ENCODE measurements at places on chromosomes 3 and 15.

- no peak for DNase-seq
These were observed 121.1 kb upstream of the PLAAT1 start for GRCh38 chr3:193119926-193120325.

GRCh38 chr3:190076136-190076535, 44.6 kb downstream of the P3H2 start:
- no peak for DNase-seq

DNA sequence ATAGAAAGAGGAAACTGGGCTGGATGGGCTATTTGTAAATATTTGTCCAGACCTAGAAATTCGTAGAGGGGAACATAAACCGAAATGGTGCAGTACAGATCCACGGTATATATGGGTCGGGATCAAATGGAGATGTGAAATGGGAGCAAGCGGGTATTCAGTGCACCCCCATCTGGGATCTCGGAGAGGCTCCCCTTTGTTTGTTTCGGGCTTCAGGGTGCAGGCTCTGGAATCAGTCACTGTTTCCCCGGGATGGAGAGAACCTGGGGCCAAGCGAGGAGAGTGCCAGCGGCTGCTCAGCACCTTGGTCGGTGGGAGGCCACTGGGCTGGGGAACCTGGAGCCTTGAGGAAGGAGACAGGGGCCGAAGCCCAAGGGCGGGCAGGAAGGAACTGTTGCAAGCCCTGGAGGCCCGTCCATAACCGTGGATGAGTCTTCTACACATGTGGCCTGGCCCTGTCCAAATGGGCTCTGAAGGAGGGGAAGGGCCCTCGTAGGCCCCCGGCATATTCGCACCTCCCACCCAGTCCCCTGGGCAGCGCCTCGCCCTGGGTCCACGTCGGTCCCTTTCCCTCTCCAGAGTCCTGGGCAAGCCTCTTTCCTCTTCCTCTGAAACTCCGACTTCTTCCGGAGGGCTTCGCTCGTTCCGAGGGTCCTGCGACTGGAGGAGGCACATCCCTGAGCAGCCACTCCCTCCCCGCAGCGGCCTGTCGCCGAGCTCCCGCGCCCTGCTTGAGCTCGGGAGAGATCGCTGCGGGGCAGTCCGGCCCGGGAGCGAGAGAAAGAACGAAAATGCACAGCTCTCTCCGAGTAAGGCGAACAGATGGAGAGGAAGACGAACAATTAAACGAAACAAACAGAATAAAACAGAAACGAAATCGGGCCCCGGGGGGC, 3.0 kb downstream of the ISL2 start:
- DNase-seq: no peak

DNA sequence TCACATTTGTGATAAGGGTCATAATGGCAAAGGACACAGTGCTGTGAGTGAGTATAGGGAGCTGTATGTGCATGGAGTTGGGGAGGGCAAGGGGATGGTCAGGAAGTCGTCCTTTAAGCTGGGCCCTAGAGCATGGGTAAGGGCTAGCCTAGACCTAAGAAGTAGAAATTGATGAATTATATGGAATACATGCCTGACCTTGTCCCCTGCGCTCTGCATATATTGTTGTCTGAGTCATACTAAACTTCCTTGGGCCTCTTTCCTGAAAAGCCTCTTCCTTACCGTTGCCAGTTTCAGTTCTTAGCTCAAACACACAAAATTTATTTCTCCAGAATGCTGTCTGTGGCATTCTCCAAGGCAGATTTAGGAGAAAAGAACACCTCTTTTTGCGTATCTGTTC, 4.6 kb downstream of the SNRK start:
- DNase-seq: no peak

DNA sequence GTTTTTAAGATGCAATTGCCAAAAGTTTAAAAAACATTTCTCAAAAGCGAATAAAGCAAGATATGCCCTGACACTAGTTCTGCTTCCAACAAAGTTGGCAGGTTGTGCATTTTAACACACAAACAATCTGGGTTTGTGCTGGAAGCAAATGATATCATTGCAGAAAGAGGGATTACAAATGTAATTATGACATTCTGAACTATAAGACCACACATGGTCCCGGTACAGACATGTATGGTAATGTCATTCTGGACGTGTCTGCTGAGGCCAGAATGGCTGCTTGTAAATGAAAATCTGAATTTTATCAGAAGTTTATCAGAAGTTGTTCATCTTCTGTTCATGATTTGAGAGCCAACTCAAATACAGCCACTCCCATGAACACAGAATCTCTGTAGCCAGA, 10.7 kb downstream of the TMC3 start:
- no peak for DNase-seq

DNA sequence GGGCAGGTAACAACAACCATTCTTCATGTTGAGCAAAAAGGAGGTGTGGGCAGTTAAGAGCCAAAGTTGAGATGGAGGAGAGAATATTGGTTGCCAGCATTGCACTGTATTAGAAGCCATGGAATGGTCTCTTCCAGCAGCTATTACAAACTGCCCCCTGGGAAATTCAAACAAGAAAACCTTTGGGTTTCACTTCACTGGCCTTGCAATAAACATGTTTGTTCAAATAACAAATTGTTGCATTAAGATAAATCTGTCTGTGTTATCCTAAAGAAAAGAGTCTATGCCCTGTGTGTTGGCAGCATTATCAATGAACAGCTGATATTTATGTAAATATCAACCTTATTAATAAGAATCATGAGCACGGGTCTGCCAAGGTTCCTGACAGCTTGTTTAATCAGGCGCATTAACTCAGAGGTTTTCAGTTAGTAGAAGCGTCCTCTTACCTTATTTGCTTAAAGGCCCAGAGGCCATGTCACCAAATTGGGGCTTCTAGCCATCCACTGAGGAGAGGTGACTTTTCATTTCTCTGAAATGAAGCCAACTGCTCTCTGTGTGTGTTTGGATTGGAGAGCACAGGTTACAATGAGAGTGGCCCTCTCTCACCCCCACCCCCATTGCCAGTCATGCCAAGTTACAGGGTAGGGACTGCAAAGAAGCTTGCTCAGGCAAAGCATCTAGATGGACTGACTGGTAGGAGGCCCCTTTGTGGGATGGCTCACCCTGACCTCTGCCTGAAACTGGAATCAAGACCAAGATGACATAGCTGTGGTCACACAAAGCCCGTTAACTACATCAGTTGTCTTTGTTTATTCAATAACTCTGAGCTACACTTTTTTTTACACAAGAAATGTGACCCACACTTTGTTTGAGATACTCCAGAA, 10.5 kb downstream of the FILIP1L start:
- DNase-seq: no peak

GRCh38 chr15:44682211-44682610, 18.7 kb upstream of the SPG11 start:
- DNase-seq: no peak

- no peak for DNase-seq
These were observed 347.7 kb upstream of the SATB1 start for GRCh38 chr3:18772699-18773305.

DNA sequence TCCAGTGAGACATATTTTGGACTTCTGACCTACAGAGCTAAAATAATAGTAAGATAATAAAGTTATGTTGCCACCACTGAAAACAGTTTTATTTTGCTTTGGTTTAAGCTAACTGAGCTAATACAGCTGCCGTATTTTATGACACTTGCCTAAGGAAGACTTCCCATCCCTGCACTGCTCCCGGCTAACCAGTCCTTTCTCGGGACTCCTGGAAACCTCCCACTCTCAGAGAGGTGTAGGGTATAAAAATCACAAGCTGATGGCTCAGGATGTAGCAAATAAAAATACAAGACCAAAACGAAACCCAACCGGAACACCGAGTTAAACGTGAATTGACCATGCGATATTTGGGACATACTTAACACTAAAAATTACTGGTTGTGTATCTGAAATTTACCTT, 448 bp upstream of the KBTBD12 start:
- DNase-seq: no peak

- DNase-seq: no peak
These were observed 72.1 kb downstream of the LRRC49 start for GRCh38 chr15:70964686-70965085.
